ENCODE measurements at places on chromosomes 16 and 17.

DNA sequence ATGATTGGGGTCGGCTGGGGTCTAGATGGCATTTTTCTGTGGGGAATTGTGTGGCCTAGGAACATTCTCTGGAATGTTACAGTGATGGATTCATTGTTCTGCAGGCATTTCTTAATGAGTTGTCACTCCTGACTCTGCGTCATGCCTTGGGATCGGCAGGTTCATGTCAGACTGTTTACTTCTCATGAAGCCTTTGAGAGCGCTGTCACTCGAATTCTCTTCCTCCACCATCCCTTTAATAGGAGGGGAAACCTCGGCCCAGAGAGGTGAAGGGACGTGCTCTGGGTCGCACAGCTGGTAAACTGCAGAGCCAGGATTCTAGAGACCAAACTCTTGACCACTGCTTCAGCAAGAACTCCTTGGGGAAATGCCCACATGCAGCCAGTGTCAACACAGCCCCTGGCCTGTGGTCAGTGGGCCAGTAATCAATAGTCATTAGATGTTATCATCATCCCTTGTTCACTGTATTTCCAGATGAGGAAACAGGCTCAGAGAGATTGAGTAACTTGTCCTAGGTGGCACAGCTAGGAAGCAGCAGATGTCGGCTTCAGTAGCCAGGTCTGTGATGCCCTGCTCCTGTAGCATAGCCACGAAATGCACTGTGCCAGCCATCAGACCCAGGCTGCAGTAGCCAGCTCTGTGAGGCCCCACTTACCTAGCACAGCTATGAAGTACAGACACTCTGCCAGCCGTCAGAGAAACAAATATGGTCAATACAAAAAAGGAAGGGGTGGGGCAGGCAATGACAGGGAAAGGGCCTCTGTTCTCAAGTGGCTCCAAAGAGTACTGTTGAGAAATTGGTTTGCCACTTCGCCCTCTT is 259.0 kb downstream of the CPPED1 start:
- no peak for DNase-seq

DNA sequence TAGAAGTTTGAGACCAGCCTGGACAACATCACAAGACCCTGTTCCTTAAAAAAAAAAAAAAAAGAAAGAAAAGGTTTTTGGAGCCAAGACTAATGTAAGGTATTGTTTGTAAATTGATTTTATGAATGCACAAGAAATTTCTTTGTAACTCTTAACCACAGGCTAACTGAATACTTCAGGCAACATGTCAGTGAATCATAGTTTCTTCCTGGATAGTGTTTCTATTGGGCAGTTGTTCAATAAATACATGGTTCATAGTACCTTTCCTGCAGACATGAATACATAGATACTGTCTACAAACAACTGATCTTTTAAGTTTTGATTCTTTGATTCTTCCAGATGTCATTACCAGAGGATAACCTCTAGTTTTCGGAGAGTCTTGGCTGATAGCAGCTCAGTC is 11.6 kb downstream of the DDX42 start:
- no peak for DNase-seq

DNA sequence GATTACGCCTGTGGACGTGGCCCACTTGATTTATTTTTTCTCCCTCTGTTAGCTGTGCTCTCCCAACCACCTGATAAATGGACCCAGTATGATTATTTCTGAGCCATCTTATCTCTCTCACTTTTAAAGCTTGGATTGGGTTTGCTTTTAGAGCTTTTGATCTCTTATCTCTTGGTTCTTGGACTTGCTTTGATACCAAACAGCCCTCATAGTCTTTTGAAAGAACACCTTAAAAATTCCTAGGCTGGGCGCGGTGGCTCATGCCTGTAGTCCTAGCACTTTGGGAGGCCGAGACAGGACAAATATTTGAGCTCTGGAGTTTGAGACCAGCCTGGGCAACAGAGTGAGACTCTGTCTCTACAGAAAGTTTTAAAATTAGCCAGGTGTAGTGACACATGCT is 25.8 kb downstream of the SMTNL2 start:
- DNase-seq = no peak

DNA sequence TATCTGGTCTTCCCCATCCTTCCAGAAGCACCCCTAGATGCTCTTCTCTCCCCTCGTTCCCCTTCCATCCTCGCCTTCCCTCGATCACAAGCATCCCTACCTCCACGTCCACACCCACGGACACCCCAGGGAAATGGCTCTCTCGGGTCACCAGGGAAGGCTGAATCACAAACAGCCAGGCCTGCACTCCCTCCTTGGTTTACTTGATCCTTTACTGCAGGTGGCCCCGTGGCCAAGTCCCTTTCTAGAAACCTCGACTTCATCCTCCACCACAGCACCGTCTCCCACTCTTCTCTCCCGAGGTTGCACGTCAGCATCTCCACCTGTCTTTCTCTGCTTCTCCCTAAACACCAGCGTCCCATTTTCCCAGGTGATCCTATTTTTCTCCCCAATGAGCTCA is 6.5 kb upstream of the RBFOX3 start:
- no peak for DNase-seq

GRCh38 chr17:73192206-73192893 is 505 bp upstream of the COG1 start:
- DNase-seq = peak; percentile 63

DNA sequence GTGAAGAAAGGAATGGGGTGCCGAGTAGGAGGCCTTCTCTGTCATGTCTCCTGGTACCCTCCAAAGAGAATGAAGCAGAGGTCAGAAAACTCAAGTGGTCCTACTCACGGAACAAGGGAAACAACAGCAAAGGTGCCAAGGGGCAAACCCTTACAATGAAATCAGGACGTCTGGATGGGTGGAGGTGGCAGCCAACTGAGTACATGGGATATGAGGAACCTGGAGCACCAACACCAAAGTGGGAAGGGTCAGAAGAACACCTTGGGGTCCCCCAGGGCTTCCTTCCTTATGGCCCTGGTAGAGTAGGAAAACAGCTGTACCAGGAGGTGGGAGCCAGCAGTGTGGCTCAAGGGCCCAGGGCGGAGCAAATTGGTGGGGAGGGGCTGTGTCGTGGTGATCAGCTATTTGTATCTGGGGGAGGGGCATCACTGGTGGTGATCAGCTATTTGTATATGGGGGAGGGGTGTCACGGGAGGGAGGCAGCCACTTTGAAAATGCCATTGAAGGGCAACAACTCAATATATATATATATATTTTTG is 643 bp downstream of the HIGD1B start:
- no peak for DNase-seq

DNA sequence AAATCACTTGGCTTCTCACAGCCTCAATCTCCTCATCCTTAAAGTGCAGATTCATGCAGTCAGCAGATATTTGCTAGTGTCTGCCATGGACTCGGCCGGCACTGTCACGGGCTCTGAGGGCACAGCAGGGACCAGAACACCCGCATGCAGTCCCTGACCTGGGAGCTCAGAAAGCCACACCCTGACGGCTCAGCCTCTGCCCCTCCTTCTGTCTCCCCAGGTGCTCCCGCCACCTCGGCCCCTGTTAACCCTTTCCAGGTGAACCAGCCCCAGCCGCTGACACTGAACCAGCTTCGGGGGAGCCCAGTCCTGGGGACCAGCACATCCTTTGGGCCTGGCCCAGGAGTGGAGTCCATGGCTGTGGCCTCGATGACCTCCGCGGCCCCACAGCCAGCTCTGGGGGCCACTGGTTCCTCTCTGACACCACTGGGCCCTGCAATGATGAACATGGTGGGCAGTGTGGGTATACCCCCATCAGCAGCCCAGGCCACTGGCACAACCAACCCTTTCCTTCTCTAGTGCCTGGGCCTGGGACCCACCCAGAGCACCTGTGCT is 28.7 kb downstream of the B9D1 start:
- no peak for DNase-seq

- no peak for DNase-seq
Observed at GRCh38 chr17:44555099-44555498, 2.2 kb upstream of the FZD2 start.
